ENCODE measurements at places on chromosomes 12 and 14.

DNA sequence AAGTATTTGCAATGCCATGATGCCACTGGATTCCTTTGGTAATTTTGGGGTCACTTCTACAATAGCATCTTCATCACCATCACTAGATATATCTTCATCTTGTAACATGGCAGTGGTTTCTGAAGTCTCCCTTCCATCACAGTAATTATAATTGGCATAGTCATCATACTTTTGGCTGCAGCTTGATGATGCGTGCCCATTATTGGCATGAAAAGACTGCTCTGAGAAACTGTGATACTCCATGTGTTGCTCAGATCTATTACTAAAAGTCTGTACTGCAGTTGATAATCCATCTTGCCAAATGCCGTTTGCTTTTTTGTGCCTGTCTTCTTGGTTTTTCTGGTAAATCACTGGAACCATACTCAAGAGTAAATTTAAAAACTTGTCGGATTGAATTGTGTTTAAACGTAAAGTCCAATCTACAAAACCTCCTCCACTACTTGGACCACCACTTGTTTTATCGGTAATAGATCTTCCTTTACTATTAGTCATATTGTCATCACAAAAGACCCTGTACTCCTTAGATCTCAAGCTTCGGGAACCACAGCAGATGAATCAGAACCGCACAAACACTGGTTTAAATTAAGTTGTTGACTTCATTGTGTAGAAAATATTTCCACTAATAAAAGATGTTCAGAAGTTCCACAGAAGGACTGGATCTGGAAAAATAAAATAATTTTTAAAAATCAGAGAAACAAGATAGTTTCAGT, 29.9 kb downstream of the SLC41A2 start:
- DNase-seq, result no peak

GRCh38 chr14:105941226-105942166, 415.1 kb downstream of the TMEM121 start:
- DNase-seq, result no peak

GRCh38 chr12:122473543-122474323, 27.0 kb downstream of the ZCCHC8 start:
- DNase-seq, result peak; percentile 40

GRCh38 chr14:47826809-47827208, 151.4 kb upstream of the MDGA2 start:
- DNase-seq, result no peak

DNA sequence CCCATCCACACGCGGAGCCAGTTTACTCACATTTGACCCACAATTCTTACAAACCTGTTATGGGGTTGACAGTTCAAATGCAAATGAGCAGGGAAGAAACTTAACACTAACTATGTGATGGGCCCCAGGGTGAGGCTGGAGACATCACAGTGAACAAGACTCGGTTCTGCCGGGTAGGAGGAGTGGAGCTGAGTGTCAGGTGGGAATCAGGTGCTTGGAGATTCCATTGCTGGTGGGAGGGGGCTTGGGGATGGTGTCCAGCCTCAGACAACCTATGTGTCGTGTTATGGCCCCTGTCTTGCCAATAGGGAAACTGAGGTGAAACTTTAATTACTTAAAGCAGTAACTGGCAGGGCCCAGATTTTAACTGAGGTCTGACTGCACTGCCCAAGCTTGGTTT, 41.9 kb downstream of the BEGAIN start:
- DNase-seq, result no peak

GRCh38 chr14:81521356-81521755, 12.3 kb downstream of the SEL1L start:
- no peak for DNase-seq

DNA sequence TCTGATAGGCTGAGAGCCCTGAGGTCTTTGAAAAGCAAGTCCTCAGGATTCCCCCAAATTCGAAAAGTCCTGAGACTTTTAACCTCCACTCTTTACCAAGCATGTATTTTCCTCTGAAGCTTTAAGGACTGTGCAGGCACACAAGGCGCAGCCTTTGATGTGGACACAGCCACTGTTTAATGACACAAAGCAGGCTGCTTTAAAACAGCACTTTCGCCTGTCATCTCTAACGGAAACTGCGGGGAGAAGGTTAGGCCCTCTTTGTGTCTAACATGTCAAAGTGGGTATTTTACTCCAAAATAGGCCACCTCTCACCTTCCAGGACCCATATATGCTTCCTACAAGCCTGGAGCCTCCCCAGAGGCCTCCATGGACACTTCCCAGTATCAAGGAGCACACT, 159.2 kb downstream of the GCH1 start:
- no peak for DNase-seq

DNA sequence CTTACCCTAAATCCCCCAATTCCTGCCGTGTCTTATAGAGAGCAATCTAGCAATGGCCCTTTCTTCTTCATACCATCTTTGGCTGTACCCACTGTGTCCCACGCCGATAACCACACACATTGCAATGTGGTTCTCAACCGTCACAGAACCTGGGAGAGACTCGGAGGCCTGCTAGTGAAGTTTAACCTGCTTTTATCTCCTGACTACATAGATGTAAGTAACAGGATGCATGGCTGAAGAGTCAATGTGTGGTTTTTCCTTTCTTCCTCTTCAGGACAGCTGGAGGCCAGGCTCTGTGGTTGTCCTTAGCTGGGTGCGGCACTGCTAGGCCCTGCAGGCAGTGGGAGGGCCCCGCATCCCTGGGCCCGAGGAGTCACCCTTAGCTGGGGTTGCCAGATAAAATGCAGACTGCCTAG, 51.3 kb downstream of the ZNF664 start:
- no peak for DNase-seq

- DNase-seq, result no peak
Observed at GRCh38 chr12:9668161-9669018, 1.1 kb upstream of the CLEC2D start.

- DNase-seq, result peak; percentile 76
Observed at GRCh38 chr12:12376646-12377448, 20.0 kb downstream of the BORCS5 start.

- DNase-seq, result no peak
Observed at GRCh38 chr14:36363704-36364103, 43.3 kb upstream of the MBIP start.

DNA sequence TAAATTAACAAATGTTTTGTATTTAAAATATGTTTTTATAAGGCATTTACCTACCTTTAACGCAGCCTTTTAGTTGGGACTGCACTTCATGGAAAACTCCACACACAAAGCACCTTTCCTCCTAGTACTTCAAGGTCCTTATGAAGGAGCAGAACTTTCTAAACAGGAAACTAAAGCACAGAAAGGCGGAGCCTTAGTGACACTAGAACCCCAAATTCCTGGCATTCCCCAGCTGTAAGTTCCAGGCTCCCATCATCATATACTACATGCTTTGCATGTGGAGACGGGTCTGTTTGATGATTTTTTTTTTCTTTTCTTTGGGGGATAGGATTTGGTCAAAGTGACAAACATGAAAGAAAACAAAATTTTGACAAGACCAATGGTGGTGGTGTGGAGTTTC, 39.5 kb downstream of the STXBP6 start:
- no peak for DNase-seq

- no peak for DNase-seq
Observed at GRCh38 chr12:130746546-130746945, 30.4 kb upstream of the RIMBP2 start.

DNA sequence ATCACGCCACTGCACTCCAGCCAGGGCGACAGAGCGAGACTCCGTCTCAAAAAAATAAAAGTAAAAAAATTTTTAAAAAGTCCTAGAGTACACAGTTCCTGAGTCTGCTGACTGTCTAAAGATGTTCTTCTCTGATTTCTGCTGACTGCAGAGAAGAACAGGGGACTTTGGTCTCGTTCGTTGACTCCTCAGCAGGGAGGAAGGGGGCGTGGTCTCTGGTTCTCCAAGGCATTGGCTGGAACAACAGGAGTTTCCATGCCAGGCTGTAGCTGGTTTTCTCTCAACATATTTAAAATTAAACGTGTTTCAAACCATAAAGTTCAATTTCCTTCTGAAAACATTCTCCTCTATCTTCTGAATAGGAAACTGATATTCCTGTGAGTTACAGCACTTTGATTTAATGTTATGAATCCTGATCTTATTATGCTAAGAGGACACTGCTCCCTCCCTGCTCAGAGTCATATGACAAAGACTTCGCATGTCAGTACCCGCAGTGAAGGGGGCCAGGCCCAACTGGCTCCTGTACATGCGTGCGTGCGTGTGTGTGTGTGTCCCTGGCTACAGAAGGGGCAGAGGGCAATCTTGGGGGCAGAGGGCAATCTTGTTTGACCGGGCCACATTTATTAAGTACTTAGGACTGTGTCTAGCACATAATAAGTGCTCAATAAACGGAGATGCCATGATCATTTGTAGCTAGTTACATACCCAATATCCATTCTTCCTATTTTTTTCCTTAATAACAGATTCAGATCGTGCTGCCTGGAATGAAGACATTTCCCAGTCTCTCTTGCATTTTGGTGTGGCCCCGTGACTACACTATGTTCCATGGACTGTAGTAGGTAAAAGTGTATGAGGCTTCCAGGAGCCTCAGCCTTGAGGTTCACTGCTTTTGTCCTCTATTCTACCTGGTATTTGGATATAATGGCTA, 16.5 kb upstream of the HNF1A start:
- DNase-seq, result no peak

- DNase-seq, result no peak
Observed at GRCh38 chr14:69342928-69343525, 55.1 kb downstream of the ERH start.

- no peak for DNase-seq
Observed at GRCh38 chr12:121992059-121992879, 29.4 kb upstream of the BCL7A start.

DNA sequence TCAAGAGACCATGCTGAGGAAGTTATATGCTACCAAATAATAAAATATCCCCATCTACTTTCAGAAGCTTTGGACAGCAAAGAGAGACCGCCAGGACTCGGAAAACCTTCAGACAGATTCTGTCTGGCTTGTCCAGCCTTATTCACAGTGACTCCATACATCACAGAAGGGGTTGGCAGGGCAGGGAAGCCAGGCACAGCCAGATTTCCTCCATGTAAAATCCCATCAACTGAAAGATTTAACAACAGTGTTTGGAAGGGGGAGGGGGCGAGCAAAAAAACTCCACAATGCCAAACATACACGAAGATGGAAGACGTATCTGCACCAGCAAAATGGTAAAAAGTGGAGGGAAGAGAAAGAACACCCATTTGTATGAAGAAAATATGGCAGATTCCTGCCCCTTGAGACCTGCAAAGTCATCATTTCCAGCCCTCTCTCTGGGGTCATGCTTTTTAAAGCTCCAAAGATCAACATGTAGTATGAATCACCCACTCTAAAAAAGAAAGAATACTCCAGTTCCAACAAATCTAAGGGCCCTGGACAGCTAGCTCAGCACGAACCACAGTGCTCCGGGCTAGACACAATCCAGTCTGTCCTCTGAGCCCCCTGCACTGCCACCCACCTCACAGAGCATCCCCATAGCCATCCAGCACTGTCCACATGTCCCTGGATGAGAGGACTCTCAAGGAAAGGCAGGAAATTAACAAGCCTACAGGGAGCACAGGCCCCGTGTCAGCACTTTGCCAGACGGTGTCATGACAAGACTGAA, 116.4 kb downstream of the DICER1 start:
- no peak for DNase-seq

DNA sequence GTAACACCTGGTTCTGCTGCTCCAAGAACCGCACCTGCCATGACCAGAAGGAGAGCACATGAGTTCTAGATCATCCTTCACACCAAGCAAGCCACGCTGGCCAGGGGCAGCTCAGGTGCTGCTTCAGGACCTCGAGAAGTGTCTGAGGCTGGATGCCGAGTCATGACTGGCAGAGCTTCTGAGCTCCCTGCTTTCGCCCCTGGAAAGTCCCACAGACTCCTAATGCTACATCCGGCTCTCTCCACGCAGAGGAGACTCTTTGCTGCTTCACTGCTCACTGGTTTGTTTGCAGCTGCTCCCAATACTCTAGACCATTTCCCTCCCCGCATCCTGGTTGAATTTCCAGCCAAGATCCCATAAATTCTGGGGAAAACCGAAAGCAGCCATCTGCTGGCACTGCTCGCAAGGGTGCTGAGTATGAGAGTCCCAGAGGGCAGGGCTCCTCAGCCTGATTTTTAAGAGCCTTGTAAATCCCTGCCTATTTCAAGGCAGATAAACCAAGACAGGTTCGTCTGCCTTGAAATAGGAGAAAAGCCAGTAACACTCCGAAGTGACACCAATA, 1.4 kb downstream of the KRT2 start:
- DNase-seq, result no peak

DNA sequence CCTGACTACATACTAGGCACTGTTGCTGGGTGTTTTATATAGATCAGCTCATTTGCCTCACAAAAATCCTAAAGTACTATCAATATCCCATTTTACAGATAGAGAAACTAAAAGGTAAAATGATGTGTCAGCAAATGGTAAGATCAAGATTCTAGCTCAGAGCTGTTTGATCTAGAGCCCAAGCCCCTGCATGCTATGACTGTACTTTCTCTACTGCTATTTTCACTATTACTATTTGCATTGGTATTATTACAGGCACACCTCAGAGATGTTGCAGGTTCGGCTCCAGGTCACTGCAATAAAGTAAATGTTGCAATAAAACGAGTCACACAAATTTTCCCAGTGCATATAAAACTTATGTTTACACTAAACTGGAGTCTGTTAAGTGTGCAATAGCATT, 10.9 kb downstream of the ISCU start:
- DNase-seq, result no peak

GRCh38 chr14:105351920-105352851, 37.6 kb downstream of the PACS2 start:
- peak; percentile 93 for DNase-seq

DNA sequence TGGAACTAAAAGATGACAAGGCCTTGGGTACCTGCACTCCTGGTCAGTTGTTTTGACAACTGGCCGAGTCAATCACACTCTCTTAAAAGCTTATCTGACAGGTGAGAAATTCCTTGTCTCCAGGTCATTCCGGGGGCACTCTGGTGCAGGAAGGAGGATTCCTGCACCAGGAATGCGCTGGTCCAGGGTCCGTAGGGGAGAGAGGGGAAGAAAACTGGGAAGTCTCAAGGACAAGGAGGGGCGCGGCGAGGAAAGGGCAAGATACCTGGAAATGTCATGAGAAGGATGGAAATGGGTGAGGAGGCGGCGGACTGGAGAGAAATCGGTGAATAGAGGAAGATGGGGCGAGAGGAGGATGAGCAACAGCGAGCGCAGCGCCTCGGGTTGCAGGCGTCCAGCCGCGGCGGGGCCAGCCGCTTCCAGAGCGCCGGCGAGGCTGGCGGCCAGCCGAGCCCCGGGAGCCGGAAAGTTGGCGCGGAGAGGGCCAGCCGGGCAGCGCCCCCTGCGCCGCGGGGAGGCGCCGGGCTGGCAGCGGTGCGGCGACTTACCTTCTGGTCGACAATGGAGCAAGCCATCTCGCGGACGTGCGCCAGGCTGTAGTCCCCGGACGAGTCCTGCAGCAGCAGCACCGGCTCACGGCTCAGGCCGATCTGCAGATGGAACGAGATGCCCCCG, 809 bp downstream of the PRKD1 start:
- DNase-seq, result no peak

DNA sequence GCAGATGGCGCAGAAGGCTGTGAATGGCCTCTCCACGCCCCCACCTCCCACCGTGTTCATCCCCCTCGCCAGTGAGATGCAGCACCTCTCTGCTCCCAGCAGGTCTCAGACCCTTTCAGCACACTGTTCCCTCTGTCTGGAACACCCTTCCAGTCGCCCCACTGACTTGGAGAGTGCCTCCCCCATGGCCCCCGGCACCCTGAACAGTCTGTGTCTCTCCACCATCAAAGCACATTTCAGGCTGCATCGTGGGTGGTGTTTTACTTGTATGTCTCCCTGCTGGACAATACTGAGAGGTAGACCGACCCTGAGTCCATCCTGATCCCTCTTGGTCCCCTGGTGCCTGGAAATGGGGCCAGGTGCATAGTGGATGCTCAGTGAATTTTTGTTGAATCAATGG, 34.9 kb downstream of the CACNA2D4 start:
- no peak for DNase-seq
